ENCODE measurements at places on chromosomes 5 and 9.

DNA sequence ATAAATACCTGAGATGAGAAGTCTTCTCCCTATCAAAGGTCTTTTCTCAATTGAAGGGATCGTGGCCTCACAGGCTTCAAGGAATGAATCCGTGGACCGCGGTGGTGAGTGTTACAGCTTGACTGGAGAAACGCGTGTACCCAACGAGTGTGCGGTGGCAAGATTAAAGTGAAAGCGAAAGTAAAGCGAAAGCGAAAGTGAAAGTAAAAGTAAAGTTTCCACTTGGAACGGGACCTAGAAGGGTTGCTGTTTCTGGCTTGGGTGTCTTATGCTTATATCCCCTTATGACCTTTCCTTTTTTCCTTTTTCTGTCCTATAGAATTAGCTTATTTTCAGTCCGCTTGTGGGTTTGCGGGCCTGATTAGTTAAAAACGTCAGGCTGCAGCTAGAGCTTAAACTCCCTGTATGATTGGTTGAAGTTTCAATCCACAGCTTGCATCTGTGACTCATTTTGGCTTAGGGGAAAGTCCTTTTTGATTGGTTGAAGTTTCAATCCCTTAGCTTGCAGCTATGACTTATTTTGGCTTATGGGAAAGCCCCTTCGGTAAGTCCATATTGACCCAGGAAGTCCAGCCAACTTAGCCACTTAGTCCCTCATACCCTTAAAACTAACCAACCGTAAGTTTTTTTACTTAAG is 924.3 kb upstream of the CDH10 start:
- no peak for DNase-seq

GRCh38 chr9:138053996-138054752 is 176.6 kb downstream of the CACNA1B start:
- DNase-seq, result no peak

DNA sequence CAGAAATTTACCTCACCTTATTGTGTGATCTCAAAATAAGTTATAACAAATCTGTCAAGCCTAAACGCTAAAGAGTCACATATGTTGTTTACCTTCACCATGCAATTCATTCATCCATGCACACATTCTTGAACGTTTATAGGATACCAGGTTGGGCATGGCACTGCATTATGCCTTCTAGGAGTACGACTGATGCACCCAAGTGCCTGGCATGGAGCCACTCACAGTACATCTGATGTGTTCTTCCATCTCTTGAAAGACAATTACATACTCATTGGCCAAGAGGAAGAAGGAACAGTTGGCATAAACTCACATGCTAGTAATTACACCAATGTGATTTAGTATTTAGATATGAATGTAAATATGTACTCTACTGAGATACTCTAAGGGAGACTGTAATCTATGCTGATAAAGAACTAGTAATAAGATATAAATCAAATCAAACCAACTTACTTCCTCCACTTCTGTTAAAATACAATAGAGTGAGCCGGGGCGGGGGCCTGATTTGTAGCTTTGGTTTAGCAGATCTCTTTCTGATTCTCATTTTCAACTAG is 90.7 kb downstream of the LPAR1 start:
- no peak for DNase-seq

DNA sequence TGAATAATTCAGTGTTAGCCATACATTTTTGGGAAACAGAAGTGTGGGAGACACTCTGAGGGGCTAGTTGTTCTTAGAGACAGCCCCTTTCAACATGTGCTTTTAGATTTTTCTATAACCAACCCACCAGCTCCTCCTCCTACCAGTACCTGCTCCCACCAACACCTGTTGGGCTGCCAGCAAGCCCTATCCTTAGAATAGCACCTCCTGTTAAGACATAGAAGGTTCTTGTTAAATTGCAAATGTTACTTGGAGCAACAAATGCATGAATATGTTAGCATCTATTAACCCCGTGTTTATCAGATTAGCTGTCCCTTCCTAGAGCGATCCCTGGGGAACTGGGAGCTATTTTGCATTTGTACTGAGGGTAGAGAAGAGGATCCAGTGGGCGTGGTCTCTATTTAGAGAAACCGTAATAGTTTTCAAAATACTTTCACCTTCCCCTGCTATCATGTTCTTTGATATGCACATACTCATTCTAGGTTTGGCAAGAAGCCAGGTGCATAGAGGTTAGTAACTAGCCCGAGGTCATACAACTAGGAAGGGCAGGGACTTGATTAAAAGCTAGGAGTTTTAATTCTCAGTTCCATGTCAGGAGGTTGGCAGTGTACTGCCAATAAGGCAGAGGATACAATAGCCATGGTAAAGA is 334.4 kb downstream of the KCTD16 start:
- DNase-seq, result no peak

DNA sequence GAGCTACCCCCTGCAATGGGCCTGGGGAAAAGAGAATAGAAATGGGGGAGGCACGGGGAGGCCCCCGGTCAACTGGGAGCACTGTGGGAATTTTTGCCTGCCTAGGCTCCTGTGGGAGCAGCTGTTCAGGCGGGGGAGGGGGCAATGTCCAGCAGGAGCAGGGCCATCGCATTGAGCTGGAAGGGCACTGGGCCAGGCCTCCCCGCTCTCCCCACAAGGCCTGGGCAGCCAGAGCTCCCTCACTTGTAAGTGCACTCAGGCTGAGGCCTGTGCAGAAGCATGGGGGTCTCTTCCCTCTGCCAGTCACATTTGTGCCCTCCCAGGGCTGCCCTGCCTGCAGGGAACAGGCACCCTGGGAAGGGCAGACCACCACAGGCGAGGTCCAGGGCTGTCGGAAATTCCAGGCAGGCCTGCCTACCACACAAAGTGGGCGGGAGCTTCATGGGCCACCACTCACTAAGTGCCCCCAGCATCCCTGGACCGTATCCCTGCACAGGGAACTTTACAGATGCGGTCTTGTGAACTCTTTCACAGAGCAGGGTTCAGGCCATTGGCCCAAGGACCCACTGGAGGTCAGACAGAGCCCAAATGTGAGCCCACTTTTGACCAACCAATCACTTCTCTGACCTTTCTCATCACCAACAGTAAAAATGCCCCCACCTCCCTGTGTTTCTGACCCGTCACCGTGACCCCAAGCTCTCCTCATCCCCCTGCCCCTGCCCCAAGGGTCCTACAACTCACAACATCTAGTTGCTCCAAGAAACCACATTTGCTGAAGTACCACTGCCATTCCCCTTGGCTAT is 1.0 kb upstream of the CFAP157 start:
- no peak for DNase-seq

DNA sequence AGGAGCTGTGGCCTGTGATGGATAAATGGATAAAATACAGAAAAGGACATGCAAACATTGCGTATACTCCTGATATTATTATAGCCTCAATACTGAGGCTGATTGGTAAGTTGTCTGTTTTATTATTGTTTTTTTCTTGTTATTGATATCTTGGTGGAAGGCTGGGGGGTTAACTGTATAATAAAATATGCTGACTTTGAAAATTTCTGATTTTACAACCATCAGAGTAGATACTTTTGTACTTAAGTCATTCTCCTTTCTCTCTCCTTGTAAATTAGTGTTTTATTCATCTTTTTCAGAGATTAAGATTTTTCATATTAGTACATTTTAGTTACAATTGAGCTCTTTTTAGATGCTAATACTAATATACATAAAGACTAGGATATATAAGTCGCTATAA is 53.5 kb downstream of the ICE1 start:
- DNase-seq, result no peak

- no peak for DNase-seq
These were observed 174.6 kb downstream of the FAM174A start for GRCh38 chr5:100709771-100710170.

GRCh38 chr5:174355208-174355612 is 309.7 kb downstream of the NSG2 start:
- DNase-seq, result no peak

GRCh38 chr5:110096419-110096818 is 406.7 kb downstream of the MAN2A1 start:
- no peak for DNase-seq

All from GM18507 (cell line).